Activated T-cell treated with anti-CD3 and anti-CD28 coated beads for 1 hour (primary cell): ENCODE measurements at places on chromosomes 6 and 20.

DNA sequence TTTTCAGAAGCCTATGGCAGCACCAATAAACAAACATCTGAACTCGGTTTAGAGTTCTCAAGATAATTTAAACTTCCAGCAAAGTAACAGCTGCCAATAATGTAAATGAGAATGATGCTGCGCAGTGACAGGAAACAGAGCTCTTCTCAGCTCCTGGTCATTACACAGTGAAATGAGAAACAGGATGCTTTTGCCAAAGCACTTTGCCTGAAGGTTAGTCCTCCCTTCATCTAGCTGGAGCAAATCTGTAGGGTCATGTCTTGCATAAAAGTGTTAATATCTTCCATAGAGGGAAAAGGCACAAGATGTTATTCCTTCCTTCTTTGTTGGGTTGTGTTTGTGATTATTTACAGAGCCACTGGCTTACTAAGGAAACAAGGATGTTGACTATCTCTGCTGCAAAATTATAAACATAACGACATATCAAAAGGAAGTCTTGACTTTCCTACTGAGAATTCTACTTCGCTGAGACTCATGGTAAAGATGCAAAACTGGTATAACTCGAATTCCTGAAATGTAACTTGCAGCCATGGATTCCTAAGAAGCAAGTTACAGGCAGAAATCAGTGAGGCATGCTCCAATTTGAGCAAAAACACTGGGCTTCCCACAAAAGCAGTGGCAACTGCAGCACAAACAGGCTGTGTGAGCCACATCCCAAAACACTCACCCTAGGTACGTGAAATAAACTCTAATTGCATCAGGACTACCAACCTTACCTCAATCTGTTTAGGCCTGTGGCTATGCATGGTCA, 102.5 kb upstream of the BEND6 start:
- DNase-seq: no peak

GRCh38 chr20:54345301-54345724, 130.1 kb upstream of the DOK5 start:
- no peak for DNase-seq

DNA sequence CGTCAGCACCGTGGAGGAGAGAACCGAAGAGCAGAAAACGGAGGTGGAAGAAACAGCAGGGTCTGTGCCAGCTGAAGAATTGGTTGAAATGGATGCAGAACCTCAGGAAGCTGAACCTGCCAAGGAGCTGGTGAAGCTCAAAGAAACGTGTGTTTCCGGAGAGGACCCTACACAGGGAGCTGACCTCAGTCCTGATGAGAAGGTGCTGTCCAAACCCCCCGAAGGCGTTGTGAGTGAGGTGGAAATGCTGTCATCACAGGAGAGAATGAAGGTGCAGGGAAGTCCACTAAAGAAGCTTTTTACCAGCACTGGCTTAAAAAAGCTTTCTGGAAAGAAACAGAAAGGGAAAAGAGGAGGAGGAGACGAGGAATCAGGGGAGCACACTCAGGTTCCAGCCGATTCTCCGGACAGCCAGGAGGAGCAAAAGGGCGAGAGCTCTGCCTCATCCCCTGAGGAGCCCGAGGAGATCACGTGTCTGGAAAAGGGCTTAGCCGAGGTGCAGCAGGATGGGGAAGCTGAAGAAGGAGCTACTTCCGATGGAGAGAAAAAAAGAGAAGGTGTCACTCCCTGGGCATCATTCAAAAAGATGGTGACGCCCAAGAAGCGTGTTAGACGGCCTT, 41.6 kb downstream of the ZBTB2 start:
- no peak for DNase-seq

- no peak for DNase-seq
These were observed 518 bp downstream of the PEX6 start for GRCh38 chr6:42978487-42978838.

DNA sequence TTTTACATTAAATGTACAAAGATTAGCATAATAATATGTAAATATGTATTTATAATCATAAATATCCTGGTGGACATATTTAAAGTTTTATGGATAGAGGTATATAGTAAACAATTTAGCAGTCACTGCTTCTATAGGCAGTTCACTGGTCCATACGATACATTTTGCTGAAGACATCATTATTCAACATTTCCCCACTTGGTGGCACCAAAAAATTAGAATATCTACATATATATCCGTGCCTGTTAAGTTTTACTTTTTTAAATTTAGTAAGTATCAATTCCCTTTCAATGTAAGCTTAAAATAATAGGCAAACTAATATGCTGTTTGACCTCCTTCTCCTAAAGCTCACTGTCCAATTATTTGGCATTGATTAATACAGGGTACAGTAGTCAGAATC, 64.2 kb downstream of the LMBRD1 start:
- DNase-seq: no peak

DNA sequence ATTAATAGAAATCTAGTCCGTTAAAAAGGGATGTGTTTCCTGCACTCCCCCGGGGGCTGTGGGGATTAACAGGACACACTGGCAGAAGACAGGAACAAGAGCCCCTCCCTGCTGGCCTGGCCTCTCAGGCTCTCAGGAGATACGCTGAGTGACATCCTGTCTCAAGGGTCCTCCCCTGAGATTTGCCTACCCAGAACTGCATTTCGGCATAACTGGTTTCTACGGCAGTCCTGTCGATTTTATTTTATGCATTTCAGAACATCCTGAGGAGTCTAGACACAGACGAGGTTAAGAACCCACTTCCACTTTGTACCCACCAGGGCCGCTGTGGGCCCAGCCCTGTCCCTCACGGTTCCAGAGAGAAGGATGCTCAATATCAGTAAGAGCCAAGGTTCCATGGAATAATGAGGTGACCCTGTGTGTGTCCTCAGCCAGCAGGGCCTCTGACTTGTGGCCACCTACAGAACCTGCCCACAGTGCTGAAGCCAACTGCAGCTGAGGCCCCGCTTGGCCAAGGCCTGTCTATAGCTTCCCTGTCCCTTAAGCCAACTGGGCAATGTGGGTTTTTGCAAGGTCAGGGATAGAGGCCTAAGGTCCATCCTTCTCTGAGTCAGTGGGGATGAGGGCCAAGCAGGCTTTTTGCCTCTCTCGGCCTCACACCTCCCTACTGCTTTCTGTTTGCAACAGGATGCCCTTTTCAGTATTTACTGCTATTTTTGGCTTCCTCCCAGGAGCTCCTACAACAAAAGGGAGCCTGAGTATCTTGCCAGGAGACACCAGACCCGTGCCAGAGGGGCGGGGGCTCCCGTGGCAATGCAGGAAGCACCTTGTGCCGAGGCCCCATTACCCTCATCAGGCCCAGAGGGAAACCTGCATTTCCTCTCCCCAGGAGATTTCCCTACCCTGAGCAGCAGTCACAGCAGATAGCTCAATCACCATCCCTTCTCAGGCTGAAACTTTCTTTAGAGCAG, 14.7 kb downstream of the UQCC2 start:
- DNase-seq: peak; percentile 18

DNA sequence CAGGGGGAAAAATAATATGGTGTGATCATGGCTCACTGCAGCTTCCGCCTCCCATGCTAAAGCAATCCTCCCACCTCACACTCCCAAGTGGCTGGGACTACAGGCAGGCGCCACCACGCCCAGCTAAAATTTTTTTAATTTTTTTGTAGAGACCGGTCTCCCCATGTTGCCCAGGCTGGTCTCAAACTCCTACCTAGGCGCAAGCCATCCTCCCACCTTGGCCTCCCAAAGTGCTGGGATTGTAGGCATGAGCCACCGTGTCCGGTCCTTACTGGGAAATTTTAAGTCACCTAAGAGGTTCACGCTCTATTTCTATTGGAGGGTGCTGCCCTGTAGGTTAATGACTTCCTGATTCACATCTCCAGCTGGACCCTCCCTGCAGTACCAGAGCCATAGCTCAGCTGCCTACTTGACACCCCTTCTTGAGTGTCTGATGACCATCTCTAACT, 626 bp upstream of the CDK5RAP1 start:
- DNase-seq: no peak

- DNase-seq: no peak
These were observed 381.2 kb downstream of the C6orf118 start for GRCh38 chr6:164928057-164928727.

GRCh38 chr6:146300521-146300920, 243.1 kb upstream of the RAB32 start:
- DNase-seq: no peak

- no peak for DNase-seq
These were observed 140.8 kb downstream of the SLC16A10 start for GRCh38 chr6:111228094-111228493.

DNA sequence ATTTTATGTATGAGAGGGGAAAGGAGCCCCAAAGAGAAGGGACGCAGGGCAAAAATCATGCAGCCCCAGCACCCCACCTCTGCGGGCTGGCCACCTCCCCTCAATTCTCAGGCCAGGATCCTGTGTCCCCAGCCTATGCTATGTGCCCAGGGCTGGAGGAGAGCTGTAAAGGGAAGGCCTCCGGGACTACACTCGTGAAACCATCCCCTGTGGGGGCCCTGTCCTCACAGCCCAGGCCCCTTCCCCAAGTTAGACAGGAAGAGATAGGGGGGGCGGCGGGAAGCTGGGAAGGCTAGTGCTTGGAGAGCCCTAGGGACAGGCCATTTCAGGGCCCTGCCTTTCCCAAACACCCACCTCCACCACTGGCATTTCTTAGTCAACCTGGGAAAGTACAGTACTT, 1.4 kb upstream of the COL11A2 start:
- no peak for DNase-seq
